ENCODE measurements at places on chromosomes 3 and 15. TPM values are rescaled to one million over a fixed set of nuclear protein-coding genes. Genes with fewer than 3 reads are reported as not detected.

DNA sequence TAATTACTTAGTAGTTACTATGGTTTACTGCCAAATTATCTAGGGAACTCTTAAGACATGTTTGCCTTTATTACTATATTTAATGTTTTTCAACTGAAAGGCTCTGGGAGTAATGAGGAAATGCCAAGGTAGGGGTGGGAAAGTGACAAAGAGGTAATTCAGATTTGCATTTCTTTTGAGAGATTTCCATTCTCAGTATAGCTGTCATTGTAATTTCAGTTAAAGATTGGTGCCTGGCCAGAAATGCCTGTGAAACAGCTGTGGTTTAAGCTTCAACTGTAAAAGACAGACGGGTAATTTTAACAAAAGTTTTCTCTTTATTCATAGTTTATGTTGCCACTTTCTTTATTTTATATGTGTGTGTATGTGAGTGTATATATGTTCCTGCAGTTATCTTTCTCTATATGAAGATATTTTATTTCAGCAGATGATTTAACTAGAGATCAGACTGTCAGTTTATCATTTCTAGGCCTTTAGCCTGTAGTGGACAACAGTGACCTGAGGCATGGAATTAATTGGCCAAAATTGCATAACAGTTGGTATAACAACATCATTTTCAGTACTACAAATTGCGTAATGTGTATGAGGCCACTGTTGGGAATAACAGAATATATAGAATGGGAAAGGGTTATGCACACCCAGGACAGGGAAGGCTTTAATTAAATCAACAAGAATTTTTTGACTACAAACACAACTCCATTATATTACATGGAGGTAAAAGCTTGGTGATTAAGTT, 119.0 kb downstream of the BBX start:
- H3K27me3 ChIP-seq, result no peaks in the 10 kb centered on the region
- no peak overlapping the region for H3K4me3 ChIP-seq
- H3K36me3 ChIP-seq, result peaks cover 2% of the 10 kb centered on the region
- peaks cover 2% of the 10 kb centered on the region for H3K4me1 ChIP-seq
- no peak overlapping the region for H3K27ac ChIP-seq

DNA sequence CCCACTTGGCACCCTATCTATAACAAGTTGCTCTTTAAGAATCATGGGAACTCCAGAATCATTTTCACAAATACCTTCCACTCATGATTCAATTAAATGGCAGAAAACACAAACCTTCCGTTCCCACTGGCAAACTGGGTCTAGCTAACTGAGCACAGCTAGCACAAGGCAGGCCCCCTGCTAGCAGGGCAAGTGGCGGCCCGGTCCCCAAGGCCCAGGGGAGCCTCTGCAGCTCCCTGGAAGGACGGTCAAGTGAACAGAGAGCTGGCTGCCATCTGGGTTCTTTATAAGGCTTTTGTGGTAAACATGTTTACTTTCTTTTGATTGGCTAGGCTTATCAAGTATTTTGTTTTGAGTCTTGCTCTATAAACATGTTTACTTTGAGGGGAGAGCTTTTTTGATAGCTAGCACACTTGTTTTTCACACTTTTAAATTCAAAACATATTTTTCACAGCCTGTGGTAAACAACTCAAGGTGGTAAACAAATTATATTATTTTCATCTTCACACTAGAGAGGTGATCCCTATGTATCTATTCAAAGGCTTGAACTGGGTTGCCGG, 81.4 kb downstream of the FOXP1 start:
- no peak overlapping the region for H3K4me3 ChIP-seq
- DNase-seq, result no peak
- H3K27ac ChIP-seq, result no peak overlapping the region

CORO2B gene
- total RNA-seq, result 2.0 TPM

- H3K27ac ChIP-seq, result no peak overlapping the region
- peaks cover 41% of the 10 kb centered on the region for H3K4me1 ChIP-seq
- no peak overlapping the region for H3K4me3 ChIP-seq
- no peak for DNase-seq
Measured at GRCh38 chr3:171615281-171615680, 155.1 kb upstream of the TNIK start.

- DNase-seq, result no peak
- no peak overlapping the region for H3K4me3 ChIP-seq
- H3K36me3 ChIP-seq, result no peaks in the 10 kb centered on the region
Measured at GRCh38 chr3:149245738-149246451, 24.3 kb upstream of the CP start.

DNA sequence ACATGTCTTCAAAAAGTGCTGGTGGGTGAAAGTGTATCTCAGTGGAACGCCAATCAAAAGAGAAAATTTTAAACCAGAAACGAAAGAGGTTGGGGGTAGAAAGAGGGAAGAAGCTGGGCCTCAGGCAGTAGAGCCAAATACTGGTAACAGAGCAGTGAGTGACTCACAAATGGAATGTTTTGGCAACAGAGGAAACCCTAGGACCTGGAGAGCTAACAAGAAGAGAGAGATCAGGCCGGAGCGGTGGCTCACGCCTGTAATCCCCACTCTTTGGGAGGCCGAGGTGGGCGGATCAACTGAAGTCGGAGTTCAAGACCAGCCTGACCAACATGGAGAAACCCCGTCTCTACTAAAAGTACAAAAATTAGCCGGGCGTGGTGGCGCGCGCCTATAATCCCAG, 450.8 kb upstream of the NAALADL2 start:
- H3K4me1 ChIP-seq, result peaks cover 5% of the 10 kb centered on the region
- no peak overlapping the region for H3K27ac ChIP-seq
- H3K27me3 ChIP-seq, result no peaks in the 10 kb centered on the region
- H3K4me3 ChIP-seq, result no peak overlapping the region
- no peaks in the 10 kb centered on the region for H3K36me3 ChIP-seq
- no peak for DNase-seq

ADAMTS9 gene
- 53.8 TPM for total RNA-seq

TJP1 gene
- 172 TPM for total RNA-seq

- peaks cover 41% of the 10 kb centered on the region for H3K4me1 ChIP-seq
- H3K27ac ChIP-seq, result peak overlapping the region; percentile 87
- no peaks in the 10 kb centered on the region for H3K36me3 ChIP-seq
- peak; percentile 17 for DNase-seq
- peaks cover 15% of the 10 kb centered on the region for H3K27me3 ChIP-seq
- H3K4me3 ChIP-seq, result peak overlapping the region; percentile 83
Measured at GRCh38 chr15:63043335-63044076, 959 bp downstream of the TPM1 start.

ALDH1L1 gene
- 4.7 TPM for total RNA-seq

DNA sequence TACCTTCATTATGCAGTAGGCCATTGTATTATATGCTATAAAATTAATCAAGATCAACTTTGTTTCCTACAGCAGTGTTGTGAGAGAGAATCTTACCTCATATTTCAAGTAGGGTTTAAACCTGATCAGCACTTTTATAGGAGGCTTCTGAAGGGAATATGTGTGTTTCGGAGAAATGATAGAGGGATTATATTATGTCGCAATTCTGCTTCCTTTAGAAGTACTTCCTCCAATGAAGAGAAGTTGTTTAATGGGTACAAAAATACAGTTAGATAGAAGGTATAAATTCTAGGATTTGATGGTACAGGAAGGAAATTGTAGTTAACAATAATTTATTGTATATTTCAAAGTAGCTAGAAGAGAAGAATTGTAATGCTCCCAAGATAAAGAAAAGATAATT, 54.9 kb downstream of the NSUN3 start:
- H3K27me3 ChIP-seq, result no peaks in the 10 kb centered on the region
- H3K36me3 ChIP-seq, result no peaks in the 10 kb centered on the region
- DNase-seq, result no peak
- peaks cover 3% of the 10 kb centered on the region for H3K4me1 ChIP-seq
- no peak overlapping the region for H3K4me3 ChIP-seq

ALG1L2 gene
- 3.5 TPM for total RNA-seq

DNA sequence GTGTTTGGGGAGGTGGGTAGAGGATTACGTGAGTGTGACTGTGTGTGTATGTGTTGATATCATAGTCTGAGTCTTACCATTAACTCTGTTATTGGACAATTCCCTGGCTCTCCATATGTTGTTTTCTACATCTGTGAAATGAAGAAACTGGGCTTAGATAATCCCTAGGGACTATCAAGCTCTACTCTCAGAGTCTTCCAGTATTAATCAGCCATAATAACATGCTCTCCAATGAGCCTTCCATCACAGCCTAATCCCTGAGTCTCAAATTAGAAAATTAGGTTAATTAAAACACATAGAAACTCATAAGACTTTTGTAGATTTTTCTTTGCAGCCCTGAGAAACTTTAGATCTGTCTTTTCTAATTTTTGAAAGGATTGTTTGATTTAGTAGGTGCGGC, 404.2 kb upstream of the RARB start:
- no peak overlapping the region for H3K27ac ChIP-seq
- no peak for DNase-seq
- H3K4me1 ChIP-seq, result peaks cover 7% of the 10 kb centered on the region
- H3K36me3 ChIP-seq, result no peaks in the 10 kb centered on the region
- H3K4me3 ChIP-seq, result no peak overlapping the region

CNTN6 gene
- 0.17 TPM for total RNA-seq

SKOR1 gene
- 0.75 TPM for total RNA-seq

Data from progenitor cell of endocrine pancreas (in vitro differentiated cells).